ENCODE measurements at places on chromosomes 3 and 15. TPM values are rescaled to one million over a fixed set of nuclear protein-coding genes. Genes with fewer than 3 reads are reported as not detected.

WWTR1 gene
- polyA plus RNA-seq, result 19.4 TPM

IQCH gene
- polyA plus RNA-seq, result 31.9 TPM

SNX22 gene
- polyA plus RNA-seq, result 1.9 TPM

CHDH gene
- polyA plus RNA-seq, result 13.5 TPM

MAP1A gene
- 11.4 TPM for polyA plus RNA-seq

MEF2A gene
- polyA plus RNA-seq, result 33.7 TPM

RNF168 gene
- polyA plus RNA-seq, result 45.4 TPM

AGTR1 gene
- 4.8 TPM for polyA plus RNA-seq

PARP15 gene
- 1.5 TPM for polyA plus RNA-seq

GOLGA6L9 gene
- polyA plus RNA-seq, result 10.1 TPM
